ENCODE measurements at places on chromosomes 5 and 9. TPM values are rescaled to one million over a fixed set of nuclear protein-coding genes. Genes with fewer than 3 reads are reported as not detected.

The FOXD4L3 gene
- total RNA-seq = 0.12 TPM

DNA sequence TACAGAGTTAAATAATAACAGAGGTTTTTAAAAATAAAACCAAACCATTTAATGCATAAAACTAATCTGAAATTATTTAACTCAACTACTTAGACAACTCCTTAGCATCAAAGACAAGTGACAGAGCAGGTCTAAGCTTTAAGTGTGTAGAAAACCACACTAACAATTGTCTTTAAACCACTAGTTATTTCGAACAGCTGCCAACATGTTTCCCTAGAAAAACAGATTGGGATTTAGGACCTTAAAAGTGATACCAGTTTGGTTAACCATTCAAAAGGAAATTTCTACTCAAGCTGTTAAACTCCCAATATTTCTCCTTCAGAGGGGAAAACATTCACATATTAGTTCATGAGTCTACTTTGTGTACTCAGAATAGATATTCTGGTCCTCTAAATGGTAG is 208.7 kb downstream of the BNC2 start:
- no peaks in the 10 kb centered on the region for H3K4me1 ChIP-seq
- H3K27ac ChIP-seq = no peak overlapping the region
- no peaks in the 10 kb centered on the region for H3K36me3 ChIP-seq
- H3K4me3 ChIP-seq = no peak overlapping the region
- H3K27me3 ChIP-seq = no peaks in the 10 kb centered on the region

GRCh38 chr9:5762421-5762820 is 70.5 kb downstream of the ERMP1 start:
- no peak for DNase-seq
- no peak overlapping the region for H3K27ac ChIP-seq
- no peaks in the 10 kb centered on the region for H3K27me3 ChIP-seq
- peaks cover 7% of the 10 kb centered on the region for H3K36me3 ChIP-seq
- H3K4me3 ChIP-seq = no peak overlapping the region

DNA sequence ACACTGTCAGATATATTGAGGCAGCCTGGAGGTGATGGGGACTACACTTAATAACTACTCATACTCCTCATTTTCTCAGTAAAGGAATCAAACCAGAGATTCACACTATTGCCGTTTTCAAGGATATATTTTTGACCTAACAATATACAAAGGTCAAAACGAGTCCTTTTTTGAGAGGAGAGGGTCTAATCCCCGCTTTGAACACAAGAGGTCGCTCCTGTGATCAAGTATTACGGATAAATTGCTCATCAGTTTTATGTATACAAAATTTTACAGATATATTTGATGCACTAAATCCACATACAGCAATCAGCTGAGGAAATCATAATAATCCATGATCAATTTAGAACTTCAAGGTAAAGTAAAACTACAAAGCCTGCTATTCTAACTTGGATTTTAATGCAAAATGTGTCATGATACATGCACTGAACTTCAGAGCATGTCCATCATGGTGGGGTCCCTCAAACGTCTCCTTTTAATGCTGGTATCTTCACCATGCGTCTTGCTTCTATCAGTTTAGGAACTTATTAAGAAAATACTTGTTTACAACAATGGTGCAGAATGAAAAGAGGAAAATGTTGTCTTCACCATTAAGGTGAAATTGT is 2.5 kb upstream of the ISL1 start:
- H3K27ac ChIP-seq = peak overlapping the region; percentile 92
- no peaks in the 10 kb centered on the region for H3K4me1 ChIP-seq
- peak; percentile 71 for DNase-seq
- peaks cover 81% of the 10 kb centered on the region for H3K27me3 ChIP-seq

- no peaks in the 10 kb centered on the region for H3K4me1 ChIP-seq
- no peak overlapping the region for H3K27ac ChIP-seq
- no peaks in the 10 kb centered on the region for H3K27me3 ChIP-seq
- H3K36me3 ChIP-seq = no peaks in the 10 kb centered on the region
- H3K4me3 ChIP-seq = no peak overlapping the region
- DNase-seq = no peak
Measured at GRCh38 chr9:119052339-119053030, 316.8 kb downstream of the BRINP1 start.

DNA sequence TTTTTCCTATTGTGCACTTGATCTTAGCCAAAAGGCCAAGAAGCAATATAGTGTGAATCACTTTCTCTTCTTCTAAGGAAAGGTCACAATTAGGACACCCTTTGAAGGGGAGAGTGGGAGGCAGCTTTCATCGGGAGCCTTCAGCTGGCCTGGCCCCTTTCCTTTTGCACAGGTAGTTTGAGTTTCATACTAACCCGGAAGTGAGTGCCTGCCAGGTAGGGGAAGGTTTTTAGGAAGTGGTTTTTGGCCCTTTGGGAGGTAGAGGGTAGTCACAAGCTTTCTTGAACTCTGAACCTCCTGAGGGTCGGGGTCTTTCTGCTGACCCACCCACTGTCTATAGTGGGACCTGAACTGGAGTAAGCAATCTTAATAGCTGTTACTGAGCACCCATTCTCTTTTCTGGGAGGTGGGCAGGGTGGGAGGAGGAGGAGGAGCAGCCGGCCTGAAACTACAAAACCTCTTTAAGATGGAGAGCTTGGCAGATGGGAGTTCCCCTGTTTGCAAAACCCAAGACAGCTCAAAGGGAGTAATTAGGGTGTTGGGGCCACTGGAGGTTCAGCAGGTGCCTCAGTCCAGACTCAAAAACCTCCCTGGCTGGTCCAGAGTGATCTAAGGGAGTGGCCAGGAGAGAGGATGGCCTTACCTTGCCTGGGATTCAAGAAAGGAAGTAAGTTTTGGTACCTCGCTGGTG is 6.0 kb downstream of the LARP1 start:
- H3K27me3 ChIP-seq = no peaks in the 10 kb centered on the region
- H3K4me1 ChIP-seq = peaks cover 44% of the 10 kb centered on the region
- no peak for DNase-seq
- no peak overlapping the region for H3K4me3 ChIP-seq

GRCh38 chr5:33309536-33310345 is 131.0 kb upstream of the TARS1 start:
- no peak for DNase-seq
- peak overlapping the region; percentile 48 for H3K27ac ChIP-seq
- no peak overlapping the region for H3K4me3 ChIP-seq
- H3K4me1 ChIP-seq = peaks cover 26% of the 10 kb centered on the region
- H3K27me3 ChIP-seq = no peaks in the 10 kb centered on the region

The HNRNPAB gene
- 83.2 TPM for total RNA-seq

GRCh38 chr9:37025823-37026112 is 8.3 kb downstream of the PAX5 start:
- no peak overlapping the region for H3K4me3 ChIP-seq
- DNase-seq = no peak
- no peak overlapping the region for H3K27ac ChIP-seq
- H3K4me1 ChIP-seq = peaks cover 13% of the 10 kb centered on the region
- H3K36me3 ChIP-seq = no peaks in the 10 kb centered on the region
- H3K27me3 ChIP-seq = peaks cover 97% of the 10 kb centered on the region

- H3K27ac ChIP-seq = peak overlapping the region; percentile 74
- peak overlapping the region; percentile 36 for H3K4me3 ChIP-seq
Measured at GRCh38 chr9:137198902-137199283, 1.6 kb downstream of the TPRN start.

The SLC6A3 gene
- not detected for total RNA-seq

- no peak overlapping the region for H3K4me3 ChIP-seq
- no peaks in the 10 kb centered on the region for H3K27me3 ChIP-seq
- no peaks in the 10 kb centered on the region for H3K4me1 ChIP-seq
- H3K27ac ChIP-seq = no peak overlapping the region
- DNase-seq = no peak
Measured at GRCh38 chr5:51838459-51838858, 455.2 kb downstream of the ISL1 start.

The TMOD1 gene
- total RNA-seq = 0.47 TPM

The MCIDAS gene
- not detected for total RNA-seq

- H3K4me1 ChIP-seq = no peaks in the 10 kb centered on the region
- H3K36me3 ChIP-seq = no peaks in the 10 kb centered on the region
- H3K4me3 ChIP-seq = no peak overlapping the region
- no peak for DNase-seq
- H3K27me3 ChIP-seq = no peaks in the 10 kb centered on the region
Measured at GRCh38 chr5:132315529-132316067, 21.4 kb downstream of the SLC22A4 start.

- no peak for DNase-seq
- peaks cover 3% of the 10 kb centered on the region for H3K36me3 ChIP-seq
- no peaks in the 10 kb centered on the region for H3K27me3 ChIP-seq
Measured at GRCh38 chr5:137695651-137696428, 40.0 kb downstream of the KLHL3 start.

The TSSK1B gene
- 0.60 TPM for total RNA-seq

GRCh38 chr5:111326551-111326950 is 102.4 kb downstream of the CAMK4 start:
- no peaks in the 10 kb centered on the region for H3K4me1 ChIP-seq
- H3K4me3 ChIP-seq = no peak overlapping the region
- no peaks in the 10 kb centered on the region for H3K27me3 ChIP-seq

DNA sequence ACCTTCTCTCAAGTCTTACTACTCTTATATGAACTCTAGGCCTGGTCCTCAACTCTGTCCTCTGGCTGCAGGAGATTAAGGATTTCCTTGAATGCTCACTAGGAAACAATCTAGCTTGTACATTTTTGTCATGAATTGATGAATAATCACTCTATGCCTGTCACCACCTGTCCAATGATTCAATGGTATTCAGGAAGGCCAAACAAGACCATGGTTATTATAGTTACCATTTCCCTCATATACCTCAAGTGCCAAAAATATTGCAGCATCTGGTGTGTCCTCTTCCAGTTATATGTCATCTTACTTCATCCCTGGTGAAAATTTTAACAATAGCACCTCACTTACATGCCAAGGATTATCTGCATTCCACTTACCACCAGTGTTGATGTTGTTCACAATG is 179.0 kb upstream of the MOCS2 start:
- H3K27ac ChIP-seq = no peak overlapping the region
- H3K4me1 ChIP-seq = peaks cover 6% of the 10 kb centered on the region
- H3K4me3 ChIP-seq = no peak overlapping the region
- H3K36me3 ChIP-seq = no peaks in the 10 kb centered on the region
- H3K27me3 ChIP-seq = no peaks in the 10 kb centered on the region

The C9 gene
- total RNA-seq = 0.47 TPM

The AK8 gene
- 1.8 TPM for total RNA-seq

The IPO11 gene
- 24.2 TPM for total RNA-seq

The ANXA6 gene
- total RNA-seq = 152 TPM

DNA sequence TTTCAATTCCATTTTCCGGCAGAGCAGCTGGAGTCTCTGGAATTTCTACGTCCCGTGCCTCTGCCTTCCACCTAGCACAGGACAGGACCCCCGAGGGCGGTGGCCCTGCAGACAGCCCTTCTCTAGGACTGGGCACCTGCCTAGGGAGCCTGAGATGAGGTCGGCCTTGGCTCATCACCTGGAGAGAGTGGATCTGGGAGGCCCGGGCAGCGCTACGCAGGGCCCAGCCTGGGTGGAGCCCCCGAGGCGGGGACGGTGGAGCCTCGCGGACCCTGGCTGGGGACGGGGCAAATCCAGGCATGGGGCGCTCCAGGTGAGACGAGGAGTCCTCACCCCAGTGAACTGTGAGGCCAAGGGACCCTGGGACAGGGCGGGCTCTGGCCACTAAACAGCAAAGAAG is 114.5 kb downstream of the MTRR start:
- no peak overlapping the region for H3K27ac ChIP-seq
- no peak overlapping the region for H3K4me3 ChIP-seq
- no peaks in the 10 kb centered on the region for H3K36me3 ChIP-seq
- no peaks in the 10 kb centered on the region for H3K4me1 ChIP-seq
- no peaks in the 10 kb centered on the region for H3K27me3 ChIP-seq
- no peak for DNase-seq

DNA sequence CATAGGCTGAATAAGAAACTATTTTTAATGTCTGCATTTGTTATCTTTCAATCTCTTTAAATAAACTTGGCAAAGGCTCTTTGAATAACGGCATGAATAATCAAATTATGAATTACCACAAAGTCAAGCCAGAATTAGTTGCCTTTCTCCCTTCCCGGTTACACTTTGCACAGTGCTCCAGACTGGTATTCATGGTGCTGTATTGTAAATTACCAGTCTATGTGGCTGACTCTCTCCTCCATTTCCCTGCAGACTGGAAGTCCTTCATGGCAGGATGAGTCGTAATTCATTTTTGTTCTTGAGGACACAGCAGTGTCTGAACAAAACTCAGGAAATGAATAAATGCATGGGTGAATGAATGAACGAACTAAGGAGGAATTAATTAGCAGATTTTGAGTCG is 142.9 kb downstream of the GNA14 start:
- H3K4me3 ChIP-seq = no peak overlapping the region
- no peaks in the 10 kb centered on the region for H3K36me3 ChIP-seq
- H3K27me3 ChIP-seq = no peaks in the 10 kb centered on the region

GRCh38 chr5:73186976-73187375 is 14.0 kb downstream of the TMEM174 start:
- DNase-seq = no peak
- H3K27me3 ChIP-seq = no peaks in the 10 kb centered on the region
- peaks cover 18% of the 10 kb centered on the region for H3K4me1 ChIP-seq
- H3K4me3 ChIP-seq = no peak overlapping the region
- H3K27ac ChIP-seq = no peak overlapping the region

GRCh38 chr5:67808340-67808739 is 407.2 kb upstream of the PIK3R1 start:
- H3K27me3 ChIP-seq = no peaks in the 10 kb centered on the region
- H3K4me3 ChIP-seq = no peak overlapping the region
- DNase-seq = no peak
- H3K4me1 ChIP-seq = no peaks in the 10 kb centered on the region
- H3K27ac ChIP-seq = no peak overlapping the region
- H3K36me3 ChIP-seq = no peaks in the 10 kb centered on the region

The SPINK13 gene
- not detected for total RNA-seq

DNA sequence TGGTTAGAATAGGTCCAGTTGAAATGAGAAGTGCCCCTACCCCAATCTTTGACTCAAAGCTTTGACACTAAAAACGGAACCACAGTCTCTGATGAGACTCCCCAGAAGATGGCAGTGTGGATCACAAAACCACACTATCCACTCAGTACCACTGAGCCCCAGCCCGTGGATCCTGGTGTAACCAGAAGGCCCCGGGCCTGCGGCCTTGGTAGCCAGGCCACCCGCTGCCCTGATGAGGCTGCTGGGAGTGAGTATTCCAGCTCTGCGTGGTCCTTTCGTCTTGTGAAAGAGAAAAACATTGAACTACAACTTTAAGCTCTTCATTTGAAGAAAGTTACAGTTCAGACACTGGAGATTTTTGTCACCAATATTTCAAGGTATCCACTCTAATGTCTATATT is 42.2 kb upstream of the FBP1 start:
- H3K36me3 ChIP-seq = no peaks in the 10 kb centered on the region
- H3K27me3 ChIP-seq = no peaks in the 10 kb centered on the region
- peak overlapping the region; percentile 41 for H3K27ac ChIP-seq
- peaks cover 7% of the 10 kb centered on the region for H3K4me1 ChIP-seq
- H3K4me3 ChIP-seq = no peak overlapping the region
